Mesendoderm (in vitro differentiated cells): ENCODE measurements at places on chromosomes 7 and 10.

GRCh38 chr7:116329686-116330503 lies 119.6 kb downstream of the TES start:
- DNase-seq: no peak

- no peak for DNase-seq
These were observed 333 bp downstream of the SMNDC1 start for GRCh38 chr10:110304394-110304779.

- DNase-seq: no peak
These were observed 712.9 kb upstream of the NRP1 start for GRCh38 chr10:34047389-34047788.

- DNase-seq: no peak
These were observed 54.4 kb downstream of the PRKCQ start for GRCh38 chr10:6525599-6526165.

DNA sequence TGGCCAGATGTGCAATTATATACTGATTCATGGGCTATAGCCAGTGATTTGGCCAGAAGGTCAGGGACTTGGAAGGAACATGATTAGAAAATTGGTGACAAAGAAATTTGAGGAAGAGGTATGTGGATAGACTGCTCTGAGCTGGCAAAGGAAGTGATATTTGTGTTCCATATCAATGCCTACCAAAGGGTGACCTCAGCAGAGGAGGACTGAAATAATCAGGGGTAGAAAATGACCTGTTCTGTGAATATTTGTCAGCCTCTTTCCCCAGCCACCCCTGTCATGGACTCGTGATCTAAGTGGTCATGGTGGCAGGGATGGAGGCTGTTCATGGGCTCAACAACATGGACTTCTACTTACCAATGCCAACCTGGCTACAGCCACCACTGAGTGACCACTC lies 47.0 kb downstream of the PTPRE start:
- DNase-seq: no peak

- DNase-seq: peak; percentile 85
These were observed 149.8 kb downstream of the DPP6 start for GRCh38 chr7:154202002-154202401.
